ENCODE measurements at places on chromosomes 12 and 14.

- no peak for DNase-seq
These were observed 711.4 kb downstream of the FSCB start for GRCh38 chr14:43795600-43796228.

- DNase-seq, result no peak
These were observed 68.0 kb upstream of the FAR2 start for GRCh38 chr12:29081101-29081500.

DNA sequence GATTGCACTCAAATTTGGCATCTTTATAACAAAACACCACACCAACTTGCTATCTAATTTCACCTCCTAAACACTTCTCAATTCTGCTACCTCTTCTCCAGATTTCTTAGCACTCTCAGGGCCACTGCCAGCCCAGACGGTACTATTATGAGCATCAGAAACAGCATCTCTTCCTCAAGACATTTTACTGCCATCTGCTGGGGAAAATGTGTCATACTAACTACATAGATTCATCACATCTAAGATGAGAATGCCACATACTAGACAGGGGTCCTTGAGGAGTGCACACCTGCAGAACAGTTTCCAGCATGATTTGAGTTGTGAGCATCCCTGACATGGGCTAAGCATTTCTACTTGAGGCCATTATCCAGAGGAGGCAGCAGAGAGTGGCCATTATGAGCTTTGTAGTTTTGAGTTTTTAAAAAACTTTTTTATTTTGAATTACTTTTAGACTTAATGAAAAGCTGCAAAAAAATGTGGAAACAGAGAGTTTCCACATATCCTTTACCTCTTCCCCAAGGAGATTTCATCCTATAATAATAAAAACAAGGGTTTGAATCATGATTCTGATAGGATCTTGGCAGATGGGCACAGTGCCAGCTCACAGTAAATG lies 15.1 kb upstream of the GRIP1 start:
- peak; percentile 60 for DNase-seq

GRCh38 chr12:43287706-43288383 lies 264.2 kb downstream of the ADAMTS20 start:
- DNase-seq, result no peak

DNA sequence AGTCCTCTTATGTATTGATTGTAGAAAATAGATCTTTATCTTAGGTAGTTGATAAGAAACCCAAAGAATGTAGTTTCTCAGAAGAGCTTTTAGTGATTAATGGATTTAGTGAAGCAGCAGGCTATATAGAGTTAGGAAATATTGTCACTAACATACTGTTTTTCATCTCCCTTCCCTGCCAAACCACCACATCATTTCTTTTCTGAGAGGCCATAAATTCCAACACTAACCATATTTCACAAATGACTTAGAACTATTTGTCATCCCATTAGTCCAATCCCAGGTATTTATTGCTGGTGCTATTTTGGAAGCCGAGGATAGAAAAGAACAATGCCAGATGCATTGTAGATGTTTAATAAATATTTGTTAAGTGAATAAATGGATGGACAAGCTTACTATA lies 185.7 kb downstream of the KICS2 start:
- no peak for DNase-seq

Measured in activated CD4-positive, alpha-beta T cell treated with anti-CD3 and anti-CD28 coated beads, Interleukin-2, Interleukin-6, amounts not matched to agents 100 ng/mL and 50 ng/mL, durations not matched to agents 16 hours and 8 hours (primary cell).